ENCODE measurements at places on chromosomes 2 and 18.

DNA sequence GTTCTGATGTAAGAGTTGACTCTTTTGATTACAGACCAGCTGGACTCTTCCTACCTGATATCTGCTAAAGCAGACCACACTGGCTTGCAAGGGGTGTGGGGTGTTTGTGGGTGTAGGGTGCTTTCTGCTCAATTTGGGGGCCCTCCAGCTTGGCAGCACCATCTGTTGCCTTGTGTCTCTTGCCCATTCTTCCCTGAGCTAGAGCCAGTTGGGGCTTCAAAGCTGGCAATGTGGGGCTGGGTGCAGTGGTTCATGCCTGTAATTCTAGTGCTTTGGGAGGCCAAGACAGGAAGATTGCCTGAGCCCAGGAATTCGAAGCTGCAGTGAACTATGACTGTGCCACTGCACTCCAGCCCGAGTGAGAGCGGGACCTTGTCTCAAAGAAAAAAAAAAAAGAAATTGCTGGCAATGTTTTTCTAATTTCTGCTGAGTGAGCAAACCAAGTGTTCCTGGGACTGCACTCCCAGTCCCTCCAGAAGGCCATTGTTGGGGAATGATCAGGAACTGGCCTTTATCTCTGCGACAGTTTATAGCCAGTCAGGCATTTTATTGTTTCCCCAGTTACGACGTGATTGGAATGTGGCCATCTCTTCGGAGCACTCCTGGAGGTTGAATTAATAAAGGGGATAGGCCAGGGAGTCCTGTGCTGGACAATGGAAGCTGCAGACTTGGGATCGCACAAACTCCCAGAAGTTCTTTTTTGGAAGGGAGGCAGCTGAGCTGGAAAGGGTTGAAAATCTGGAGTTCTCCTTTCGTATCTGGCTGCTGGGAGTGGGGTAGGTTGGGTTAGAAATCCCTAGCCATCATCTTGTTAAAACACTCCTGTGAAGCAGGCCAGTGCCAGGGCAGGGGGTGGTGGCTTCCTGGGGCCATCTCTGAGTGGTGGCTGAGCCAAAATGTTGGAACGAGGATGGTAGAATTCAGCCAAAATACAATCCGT is 57.2 kb downstream of the LIPG start:
- H3K36me3 ChIP-seq: no peaks in the 10 kb centered on the region
- no peaks in the 10 kb centered on the region for H3K27me3 ChIP-seq
- H3K4me3 ChIP-seq: no peak overlapping the region
- no peak for DNase-seq
- peaks cover 3% of the 10 kb centered on the region for H3K4me1 ChIP-seq

- H3K27ac ChIP-seq: no peak overlapping the region
- H3K36me3 ChIP-seq: no peaks in the 10 kb centered on the region
- H3K4me1 ChIP-seq: no peaks in the 10 kb centered on the region
These were observed 236.7 kb downstream of the TMX3 start for GRCh38 chr18:68478246-68478645.

- no peak overlapping the region for H3K27ac ChIP-seq
- H3K4me1 ChIP-seq: peaks cover 5% of the 10 kb centered on the region
- H3K27me3 ChIP-seq: no peaks in the 10 kb centered on the region
- H3K4me3 ChIP-seq: no peak overlapping the region
- no peak for DNase-seq
These were observed 4.7 kb downstream of the CTDP1 start for GRCh38 chr18:79684283-79684631.

DNA sequence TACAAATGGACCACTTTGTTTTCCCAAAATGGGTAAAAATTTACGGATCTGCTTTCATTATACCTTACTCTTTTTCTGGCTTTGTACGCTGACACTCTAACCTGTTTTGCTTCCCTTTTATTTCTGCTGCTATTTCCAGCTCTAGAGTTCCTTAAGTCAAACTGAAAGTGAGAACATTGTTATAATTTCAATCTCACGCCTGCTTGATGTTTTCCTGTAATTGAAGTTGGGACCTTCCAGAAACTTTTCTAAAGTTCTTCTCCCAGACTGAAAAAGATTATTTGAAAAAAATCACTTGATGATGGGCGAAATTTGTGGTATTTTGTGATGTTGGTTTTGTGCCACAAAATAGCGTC is 1.8 kb downstream of the GLS start:
- no peaks in the 10 kb centered on the region for H3K4me1 ChIP-seq
- H3K36me3 ChIP-seq: no peaks in the 10 kb centered on the region
- H3K4me3 ChIP-seq: peak overlapping the region; percentile 78
- DNase-seq: no peak
- H3K27ac ChIP-seq: no peak overlapping the region

- no peak for DNase-seq
- no peaks in the 10 kb centered on the region for H3K27me3 ChIP-seq
- H3K4me3 ChIP-seq: no peak overlapping the region
- no peaks in the 10 kb centered on the region for H3K4me1 ChIP-seq
- no peaks in the 10 kb centered on the region for H3K36me3 ChIP-seq
These were observed 53.1 kb upstream of the NRP2 start for GRCh38 chr2:205629091-205629776.

- no peak overlapping the region for H3K4me3 ChIP-seq
- H3K4me1 ChIP-seq: peaks cover 9% of the 10 kb centered on the region
- H3K27me3 ChIP-seq: no peaks in the 10 kb centered on the region
- no peaks in the 10 kb centered on the region for H3K36me3 ChIP-seq
These were observed 13.3 kb downstream of the DGKD start for GRCh38 chr2:233367586-233367985.
